ENCODE measurements at places on chromosomes 3 and 15.

DNA sequence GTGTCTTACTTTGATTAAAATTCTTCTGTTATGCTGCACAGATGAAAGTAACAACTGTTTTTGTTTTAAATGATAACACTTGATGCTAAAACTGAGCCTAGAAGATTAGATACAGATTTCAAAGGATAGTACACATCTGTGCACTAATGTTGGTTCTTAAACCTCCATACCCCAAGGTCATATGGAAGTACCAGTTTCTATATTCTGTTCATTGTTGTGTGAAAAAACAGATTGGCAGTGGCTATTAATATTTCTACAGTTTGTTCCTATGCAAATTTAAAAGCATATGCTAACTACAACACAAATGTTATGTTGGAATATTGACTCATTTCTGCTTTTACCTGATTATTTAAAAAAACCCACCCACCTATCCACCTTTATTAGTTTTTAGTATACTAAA is 32.0 kb upstream of the GBE1 start:
- DNase-seq: no peak

GRCh38 chr3:76912841-76913383 is 127.0 kb upstream of the ROBO2 start:
- DNase-seq: no peak

DNA sequence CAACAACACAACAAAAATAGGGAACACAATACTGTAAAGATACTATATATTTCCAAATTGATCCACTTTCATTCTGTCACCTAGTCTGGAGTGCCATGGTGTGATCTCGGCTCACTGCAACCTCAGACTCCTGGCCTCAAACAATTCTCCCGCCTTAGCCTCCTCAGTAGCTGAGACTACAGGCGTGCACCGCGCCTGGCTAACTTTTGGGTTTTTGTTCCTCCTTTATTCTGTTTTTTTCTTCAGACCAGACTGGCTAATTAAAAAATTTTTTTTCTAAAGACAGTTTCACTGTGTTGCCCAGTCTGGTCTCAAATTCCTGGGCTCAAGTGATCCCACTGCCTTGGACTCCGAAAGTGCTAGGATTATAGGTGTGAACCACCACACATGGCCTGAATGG is 5.3 kb downstream of the BCL2L10 start:
- no peak for DNase-seq

- DNase-seq: peak; percentile 84
Observed at GRCh38 chr3:11705049-11705448, 61.3 kb upstream of the VGLL4 start.

DNA sequence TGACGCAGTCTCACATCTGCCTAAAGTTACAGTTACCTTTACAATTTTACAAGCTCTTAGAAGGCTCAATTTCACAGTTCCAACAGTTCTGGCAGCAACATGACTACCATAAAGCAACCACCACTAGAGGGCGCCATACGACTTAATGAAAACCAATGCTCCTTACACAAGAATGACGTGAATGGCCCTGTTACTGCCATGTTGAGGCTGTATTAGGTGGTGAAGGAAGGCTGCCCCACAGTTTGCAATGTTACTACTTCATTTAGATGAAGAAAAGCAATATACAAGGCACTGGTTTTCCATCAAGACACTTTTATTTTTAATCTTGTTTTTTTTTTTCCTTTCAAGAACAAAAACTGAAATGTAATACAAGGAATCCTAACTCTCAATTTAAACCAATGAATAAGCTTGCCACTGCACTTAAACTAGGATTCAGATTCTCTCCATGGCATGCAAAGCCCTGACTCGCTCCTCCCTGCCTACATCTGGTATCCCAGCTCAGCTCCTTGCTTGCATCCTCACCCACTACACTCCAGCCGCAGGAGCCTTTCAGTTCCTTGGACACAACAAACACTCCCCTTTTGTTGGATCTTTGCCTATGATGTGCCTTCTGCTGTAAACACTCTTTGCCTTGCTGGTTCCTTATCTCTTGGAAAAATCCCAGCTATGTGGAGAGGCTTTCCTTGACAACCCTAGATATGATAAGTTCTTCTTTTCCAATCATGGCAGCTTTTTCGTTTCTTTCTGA is 270.7 kb downstream of the GBE1 start:
- DNase-seq: peak; percentile 81

GRCh38 chr15:40933517-40933902 is 4.4 kb downstream of the DLL4 start:
- no peak for DNase-seq

DNA sequence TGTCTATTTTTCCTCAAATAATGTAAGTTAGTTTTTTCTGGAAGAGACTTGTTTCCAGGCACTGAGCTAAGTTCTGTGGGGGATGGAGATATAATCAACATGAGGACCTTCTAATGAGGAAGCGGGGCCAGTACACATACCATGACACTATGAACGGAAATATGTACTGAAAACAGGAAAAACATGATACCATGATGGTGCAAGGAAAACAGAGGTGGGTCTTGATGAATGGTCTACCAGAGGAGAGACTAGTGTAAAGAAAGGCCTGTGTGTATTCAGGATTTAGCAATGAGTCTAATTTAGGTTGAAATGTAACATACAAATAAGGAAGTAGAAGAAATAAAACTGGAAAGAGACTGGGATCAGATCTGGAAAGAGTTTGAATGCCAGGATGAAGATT is 38.9 kb upstream of the TPRG1 start:
- no peak for DNase-seq

- no peak for DNase-seq
Observed at GRCh38 chr15:77584201-77584600, 48.5 kb downstream of the LINGO1 start.

DNA sequence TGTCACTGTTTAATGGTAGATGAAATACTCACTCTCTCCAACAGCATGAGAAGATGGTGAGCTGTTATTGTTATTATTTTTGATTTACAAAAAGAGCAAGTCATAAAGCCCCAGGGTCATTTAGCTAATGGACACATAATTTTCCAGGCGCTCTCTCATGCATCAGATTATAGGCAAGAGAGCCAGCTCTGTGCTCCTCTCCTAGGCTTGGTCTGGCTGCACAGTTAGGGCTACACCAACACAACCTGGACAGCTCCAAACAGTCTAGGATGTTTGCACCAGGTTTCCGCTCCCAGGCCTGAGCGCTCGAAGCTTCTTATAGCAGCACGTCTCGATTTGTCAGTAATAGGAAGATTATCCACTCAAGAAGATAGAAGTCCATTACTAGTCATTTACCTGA is 123.7 kb downstream of the FAM43A start:
- no peak for DNase-seq

DNA sequence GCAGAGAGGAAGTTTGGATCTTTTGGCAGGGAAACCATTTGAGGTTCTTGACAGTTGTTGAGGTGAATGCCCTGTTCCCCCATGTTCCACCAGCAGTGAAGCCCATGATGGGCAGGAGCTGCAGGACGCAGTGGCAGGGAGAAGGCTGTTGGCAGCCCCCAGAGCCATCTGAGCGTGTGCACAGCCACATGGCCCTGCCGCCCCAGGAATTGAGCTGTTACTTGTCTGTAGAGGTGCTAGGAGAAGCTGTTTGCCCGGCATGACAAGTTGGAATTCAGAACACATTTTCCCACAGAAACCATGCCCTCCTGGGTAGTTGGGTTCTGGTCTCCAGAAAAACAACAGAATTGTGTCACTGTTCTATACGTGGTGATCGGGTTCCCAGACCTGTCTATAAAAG is 218.2 kb upstream of the NR2E3 start:
- DNase-seq: no peak

DNA sequence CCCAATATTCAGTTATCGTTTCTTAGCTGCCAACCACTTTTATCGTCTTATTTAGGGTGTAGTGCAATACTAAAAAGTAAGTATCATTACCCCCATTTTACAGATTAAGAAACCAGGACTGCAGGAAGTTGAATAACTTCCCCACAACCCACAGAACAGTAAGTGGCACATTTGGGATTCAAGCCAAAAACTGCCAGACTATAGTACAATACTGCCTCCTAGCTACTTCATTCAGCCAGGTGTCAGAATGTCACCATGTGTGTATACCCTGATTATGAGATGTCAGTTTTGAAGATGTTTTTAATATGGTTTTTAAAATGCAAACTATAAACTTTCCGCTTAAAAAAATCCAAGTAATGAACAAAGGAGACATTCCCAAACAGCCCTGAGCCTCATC is 74.2 kb upstream of the PROK2 start:
- DNase-seq: no peak

DNA sequence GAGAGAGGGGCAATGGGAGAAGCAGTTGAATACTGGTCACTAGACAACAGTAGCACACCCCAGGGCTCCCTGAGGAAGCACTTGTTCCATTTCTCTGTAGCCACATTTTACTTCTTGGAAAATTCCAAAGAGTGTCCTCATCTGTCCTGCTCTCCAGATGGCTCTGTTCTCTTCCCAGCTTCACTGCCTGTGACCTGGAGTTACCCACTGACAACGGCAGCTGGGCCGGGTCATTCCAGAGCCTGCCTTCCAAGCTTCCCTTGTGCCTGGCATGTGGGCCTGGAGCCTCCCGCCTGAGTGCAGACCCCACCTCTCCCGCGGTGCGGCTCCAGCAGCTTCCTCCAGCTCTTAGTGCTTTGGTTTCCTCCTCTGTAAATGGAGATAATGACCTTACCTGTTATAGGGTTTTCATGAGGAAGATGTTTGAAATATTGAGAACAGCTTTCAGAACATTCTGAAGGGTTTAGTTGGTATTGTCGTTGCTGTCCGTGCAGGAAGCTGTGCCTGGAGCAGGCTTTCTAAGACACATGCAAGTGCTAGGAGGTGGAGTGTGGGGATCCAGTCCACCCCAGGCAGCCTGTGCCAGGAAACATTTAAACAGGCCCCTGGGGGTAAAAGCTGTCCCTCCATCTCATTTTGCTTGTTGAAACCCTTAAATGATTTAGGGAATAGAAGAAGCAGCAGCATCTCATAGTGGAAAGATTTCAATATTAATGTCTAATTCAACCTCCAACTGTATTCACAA is 24.8 kb downstream of the EFCC1 start:
- DNase-seq: no peak

- no peak for DNase-seq
Observed at GRCh38 chr3:59601486-59601885, 551.7 kb upstream of the CFAP20DC start.

- no peak for DNase-seq
Observed at GRCh38 chr15:61084944-61085367, 144.1 kb downstream of the RORA start.

DNA sequence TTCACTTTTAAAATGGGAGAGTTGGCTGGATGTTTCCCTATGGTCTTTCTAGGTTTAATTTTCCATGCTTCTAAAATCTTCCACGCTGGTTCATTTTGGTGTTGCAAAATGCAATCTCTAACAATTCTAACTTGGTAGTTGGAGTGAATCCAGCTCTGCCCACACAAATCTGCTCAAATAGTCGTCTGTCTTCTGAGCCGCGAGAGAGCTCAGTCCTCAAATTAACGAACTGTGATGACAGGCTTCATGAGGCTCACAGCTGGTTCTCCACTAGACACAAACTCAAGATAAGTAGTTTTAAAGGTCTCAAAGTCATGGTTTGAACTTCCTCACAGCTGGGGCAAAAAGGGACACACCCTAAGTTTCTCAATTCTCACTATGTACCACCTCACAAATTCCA is 178.6 kb upstream of the LYSMD4 start:
- DNase-seq: no peak

DNA sequence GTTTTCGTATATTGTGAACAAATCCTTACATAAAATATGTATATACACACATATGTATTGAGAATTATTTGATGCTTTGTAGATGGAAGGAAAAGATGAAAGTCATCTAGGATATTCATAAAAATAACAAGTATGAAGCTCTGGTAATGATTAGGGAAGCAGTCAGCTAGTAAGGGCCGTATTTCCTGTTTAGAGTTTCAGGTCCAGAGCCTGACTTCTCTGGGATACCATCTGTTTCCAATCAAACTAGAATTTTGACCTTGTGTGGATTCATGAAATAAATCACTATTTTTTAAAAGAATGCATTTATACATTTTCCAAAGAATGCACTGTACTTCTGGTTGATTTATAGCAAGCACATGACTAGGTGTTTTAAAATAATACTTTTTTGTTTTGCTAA is 156.1 kb upstream of the CGNL1 start:
- DNase-seq: peak; percentile 81

DNA sequence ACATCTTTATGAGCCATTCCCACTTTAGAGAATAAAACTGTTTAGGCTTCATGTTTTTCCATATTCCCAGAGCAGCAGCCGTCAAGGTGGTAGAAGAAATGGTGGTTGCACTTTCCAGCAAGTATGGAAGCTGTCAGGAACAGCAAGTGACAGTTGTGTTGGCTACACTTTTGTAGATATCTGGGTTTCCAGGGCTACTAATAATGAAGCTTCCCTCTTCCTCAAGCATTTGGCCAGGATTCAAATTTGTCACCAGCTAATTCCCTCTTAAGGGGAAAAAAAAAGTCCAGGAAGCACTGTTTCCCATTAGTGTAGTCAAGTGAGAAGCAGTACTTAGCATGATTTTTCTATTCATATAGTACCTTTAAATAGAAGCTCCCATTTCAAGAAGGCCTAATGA is 252.8 kb downstream of the IGSF11 start:
- DNase-seq: no peak

GRCh38 chr15:96123028-96123400 is 207.5 kb upstream of the NR2F2 start:
- DNase-seq: no peak

DNA sequence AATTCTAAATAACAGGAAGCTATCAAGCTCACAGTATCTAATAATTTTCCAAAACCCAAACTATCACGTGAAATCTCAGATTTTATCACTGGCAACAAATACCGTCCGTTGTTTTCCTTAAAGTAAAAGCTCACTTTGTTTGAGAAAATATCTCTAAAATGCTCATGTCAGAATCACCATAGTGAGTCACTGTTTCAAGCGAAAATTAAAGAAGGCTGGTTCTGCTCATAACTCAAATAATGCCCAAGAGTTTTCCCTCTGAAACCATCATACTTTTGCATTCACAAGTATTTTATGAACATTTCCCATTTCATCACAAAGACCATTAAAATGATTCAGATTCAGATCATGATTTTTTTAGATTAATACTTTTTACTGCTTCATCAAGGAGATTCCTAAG is 50.6 kb downstream of the TBL1XR1 start:
- peak; percentile 30 for DNase-seq

DNA sequence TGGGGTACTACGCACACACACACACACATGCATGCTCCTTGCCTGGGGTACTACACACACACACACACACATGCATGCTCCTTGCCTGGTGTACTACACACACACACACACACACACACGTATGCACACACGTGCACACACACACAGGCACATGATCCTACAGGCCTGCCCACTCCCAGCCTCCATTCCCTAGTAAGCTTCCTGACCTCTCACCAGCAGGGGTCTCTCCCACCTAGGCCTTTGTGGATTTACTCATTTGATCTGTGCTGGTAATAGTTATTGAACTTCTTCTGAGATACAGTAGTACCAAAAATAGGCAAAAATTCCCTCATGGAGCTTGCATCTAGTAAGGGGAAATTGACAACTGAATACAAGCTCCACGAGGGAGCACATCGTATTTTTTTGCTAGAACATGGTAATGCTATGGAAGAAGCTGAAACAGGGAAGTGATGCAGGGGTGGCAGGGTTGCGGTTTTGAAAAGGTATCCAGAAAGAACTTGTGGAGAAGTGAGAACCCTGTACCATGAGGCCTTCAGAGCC is 19.1 kb downstream of the TTC21A start:
- DNase-seq: peak; percentile 25

GRCh38 chr3:99651531-99651930 is 13.1 kb downstream of the COL8A1 start:
- peak; percentile 77 for DNase-seq

- peak; percentile 89 for DNase-seq
Observed at GRCh38 chr3:66076861-66077470, 38.2 kb upstream of the MAGI1 start.
